ENCODE measurements at places on chromosomes 5 and 9. TPM values are rescaled to one million over a fixed set of nuclear protein-coding genes. Genes with fewer than 3 reads are reported as not detected.

- peak; percentile 38 for DNase-seq
Measured at GRCh38 chr5:89556215-89556913, 673.4 kb upstream of the MEF2C start.

- DNase-seq: no peak
Measured at GRCh38 chr9:126872516-126872915, 12.1 kb downstream of the ZBTB34 start.

DNA sequence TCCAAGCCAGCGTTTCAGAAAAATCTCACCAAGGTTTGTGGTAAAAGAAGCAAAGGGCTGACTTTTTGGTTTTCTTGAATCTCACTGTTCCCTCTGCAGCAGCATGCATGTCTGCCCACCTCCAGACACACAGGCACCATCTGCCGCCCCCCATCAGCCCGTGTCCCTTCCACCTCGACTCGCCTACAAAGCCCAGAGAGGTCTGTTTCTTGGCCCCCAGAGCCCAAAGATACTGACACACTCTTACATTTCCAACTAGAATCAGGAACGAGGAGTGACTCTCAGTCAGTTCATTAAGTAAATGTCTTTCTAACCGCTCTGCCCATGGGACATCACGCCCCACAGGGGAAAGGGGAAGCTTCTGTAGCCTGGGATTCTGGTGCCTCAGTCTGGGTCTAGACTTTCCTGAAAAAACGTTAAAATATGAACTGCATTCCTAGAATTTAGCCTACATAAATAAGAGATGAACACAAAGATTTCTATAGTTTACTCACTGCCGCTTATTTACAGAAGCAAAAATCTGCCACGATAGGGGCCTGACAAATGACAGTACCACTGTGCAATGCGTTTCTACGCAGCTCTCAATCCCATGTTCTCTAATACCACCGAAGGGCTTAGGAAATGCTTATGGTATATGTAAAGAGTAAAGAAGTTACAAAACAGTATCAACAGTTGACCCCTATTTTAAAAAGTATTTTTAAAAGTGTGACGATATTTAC is 4.1 kb downstream of the IL4 start:
- DNase-seq: no peak

- no peak for DNase-seq
Measured at GRCh38 chr9:18888290-18888689, 144.7 kb downstream of the SAXO1 start.

GRCh38 chr5:142827934-142828576 is 57.9 kb downstream of the ARHGAP26 start:
- DNase-seq: no peak

Gene DND1
- polyA plus RNA-seq: 0.14 TPM

Gene LURAP1L
- 40.8 TPM for polyA plus RNA-seq

DNA sequence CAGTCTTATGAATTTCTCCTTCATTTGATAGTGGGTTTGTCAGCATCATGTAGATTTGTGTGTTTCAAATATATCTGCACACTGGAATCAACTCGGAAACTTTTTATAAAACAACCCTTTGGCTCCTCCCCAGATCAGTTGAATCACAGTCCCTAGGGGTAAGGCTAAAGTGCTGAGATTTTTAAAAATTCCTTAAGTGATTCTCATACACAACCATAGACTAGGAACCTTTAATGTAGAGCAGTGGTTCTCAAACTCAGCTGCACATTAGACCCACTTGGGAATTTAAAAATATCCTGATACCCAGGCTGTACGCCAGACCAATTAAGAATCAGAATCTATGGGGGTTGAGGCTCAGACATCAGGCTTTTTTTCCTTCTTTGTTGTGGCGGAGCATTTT is 17.5 kb upstream of the JAK2 start:
- DNase-seq: no peak

- no peak for DNase-seq
Measured at GRCh38 chr9:115104908-115105307, 13.0 kb downstream of the TNC start.

Measured in AG04450 (cell line).